ENCODE measurements at places on chromosomes 11 and 22.

DNA sequence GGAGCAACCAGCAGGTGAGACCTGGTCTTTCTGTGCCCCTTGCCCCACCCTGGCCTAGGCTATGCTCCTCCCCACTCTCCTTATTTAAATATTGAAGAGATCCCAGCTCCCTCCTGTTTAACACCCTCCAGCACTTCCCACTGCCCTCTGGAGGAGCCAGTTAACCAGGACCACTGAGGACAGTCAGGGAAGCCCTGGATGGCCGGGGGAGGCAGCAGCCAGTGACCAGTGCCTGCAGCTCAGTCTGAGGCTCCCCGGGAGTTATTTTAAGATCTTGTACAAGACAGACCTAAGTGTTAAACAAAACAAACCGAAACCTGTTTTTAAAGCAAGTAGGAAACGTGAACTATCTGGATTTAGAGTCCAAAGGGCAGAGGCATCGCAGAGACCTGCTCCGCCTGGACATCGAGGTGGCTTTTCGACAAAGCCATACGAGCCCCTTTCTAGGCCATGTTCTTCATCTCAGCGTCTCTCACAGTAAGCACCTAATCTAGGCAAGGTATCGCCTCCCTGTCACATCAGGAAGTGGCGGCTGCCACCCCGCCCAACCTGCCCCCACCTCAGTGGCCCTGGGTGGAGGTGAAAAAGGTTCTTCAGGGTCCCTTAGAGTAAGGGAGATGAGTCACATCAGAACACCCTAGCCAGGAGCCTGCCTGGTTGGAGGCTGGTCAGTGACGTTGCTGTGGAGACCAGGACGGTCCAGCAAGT is 35.2 kb downstream of the TRMU start:
- no peak for DNase-seq

DNA sequence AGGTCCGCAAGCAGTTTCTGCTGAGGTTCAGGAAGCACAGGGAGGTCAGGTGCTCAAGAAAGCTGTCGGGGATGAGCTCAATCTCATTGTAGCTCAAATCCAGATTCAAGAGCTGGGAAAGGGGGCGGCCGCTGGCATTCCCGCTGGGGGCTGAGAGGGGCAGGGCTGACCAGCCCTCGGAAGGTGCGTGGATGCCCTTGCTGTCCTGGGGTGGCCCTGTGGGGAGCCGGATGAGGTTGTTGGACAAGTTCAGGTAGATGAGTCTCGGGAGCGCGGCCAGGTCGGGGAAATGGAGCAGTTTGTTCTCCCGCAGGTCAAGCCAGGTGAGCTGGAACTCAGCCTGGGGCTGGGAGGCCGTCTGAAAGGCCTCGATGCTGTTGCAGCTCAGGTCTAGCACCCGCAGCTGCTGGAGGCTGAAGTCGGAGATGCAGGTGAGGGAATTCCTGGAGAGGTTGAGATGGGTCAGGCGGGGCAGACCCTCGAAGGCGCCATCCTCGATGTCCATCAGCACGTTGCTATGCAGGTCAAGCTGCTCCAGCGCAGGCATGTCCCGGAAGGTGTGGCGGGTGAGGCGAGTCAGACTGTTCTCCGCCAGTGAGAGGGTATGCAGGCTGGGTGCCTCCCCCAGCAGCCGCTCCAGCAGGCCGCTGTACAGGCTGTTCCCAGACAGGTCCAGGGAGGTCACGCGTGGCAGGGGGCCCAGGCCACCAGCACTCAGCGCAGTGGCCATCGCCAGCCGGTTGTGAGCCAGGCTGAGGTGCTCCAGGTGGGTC is 9.8 kb downstream of the LRRC32 start:
- DNase-seq: no peak

GRCh38 chr11:12249590-12250260 is 127.6 kb upstream of the PARVA start:
- no peak for DNase-seq

DNA sequence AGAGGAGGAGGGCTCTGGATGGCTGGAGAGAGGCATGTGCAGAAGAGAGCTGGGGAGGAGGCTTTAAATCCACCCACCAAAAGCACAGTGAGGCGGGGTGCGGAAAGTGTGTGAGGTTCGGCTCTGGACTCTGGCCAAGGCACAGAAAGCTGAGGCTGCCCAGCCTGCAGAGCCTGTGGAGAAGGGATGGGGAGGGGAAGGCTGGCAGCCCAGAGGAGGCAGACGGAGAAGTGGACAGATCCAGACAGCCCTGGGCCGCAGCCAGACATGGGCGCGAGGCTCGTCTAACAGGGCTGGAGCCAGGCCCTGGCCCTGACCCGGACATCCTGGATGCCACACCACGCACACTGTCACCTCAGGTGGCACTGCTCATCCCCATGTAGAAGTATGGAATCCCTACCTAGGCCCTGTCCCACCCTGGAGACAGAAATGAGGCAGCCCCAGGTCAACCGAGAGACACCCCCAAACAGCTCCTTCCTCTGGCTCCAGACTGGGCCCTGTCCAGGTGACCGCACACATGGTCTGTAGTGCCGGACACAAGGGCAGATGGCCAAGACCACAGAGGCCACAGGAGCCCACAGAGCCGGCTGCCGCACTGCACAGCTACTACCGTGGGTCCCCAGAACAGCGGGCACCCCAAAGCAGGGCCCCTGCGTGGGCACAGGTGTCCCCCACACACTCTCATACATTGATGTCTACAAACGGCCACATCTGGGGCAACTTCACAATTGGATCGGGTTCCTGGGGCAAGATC is 16.6 kb upstream of the MOB2 start:
- DNase-seq: no peak

DNA sequence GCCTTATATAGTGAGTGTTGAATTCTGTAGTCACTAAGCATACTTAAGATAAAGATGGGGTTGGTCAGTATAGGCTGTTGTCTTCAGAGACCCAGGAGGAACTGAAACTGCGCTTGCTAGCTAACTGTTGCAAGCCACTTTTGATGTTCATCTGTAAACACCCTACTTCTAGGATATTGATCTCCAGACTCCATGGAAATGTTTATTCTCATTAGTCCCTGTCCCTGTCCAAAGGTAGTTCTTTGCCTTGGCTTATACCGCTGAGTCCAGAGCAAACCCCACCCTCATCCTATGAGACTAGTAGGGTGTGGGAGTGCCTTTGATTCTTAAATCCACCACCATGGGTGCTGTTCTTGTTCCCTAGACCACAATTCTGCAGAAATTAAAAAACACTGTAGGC is 36.4 kb downstream of the DEPDC5 start:
- peak; percentile 9 for DNase-seq

DNA sequence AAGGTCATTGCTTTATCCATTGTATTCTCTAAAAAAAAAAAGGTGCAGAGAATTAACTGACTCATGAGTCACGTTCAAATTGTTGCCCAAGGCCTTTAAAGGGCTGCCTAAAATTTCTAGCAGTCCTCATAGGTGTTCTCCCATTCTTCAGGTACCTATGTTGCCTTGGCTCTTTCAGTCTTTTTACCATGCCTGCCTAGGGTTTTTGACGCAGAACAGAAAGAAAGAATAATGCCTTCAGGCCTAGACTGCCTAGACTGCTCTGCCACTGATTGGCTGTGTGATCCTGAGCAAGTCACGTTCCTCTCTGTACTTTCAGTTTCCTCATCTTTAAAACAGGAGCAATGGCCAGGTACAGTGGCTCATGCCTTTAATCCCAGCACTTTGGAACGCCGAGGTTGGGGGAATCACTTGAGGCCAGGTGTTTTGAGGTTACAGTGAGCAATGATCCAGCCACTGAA is 21.5 kb downstream of the CTSC start:
- no peak for DNase-seq

- peak; percentile 93 for DNase-seq
These were observed 53.1 kb upstream of the CEP295 start for GRCh38 chr11:93608364-93608763.

DNA sequence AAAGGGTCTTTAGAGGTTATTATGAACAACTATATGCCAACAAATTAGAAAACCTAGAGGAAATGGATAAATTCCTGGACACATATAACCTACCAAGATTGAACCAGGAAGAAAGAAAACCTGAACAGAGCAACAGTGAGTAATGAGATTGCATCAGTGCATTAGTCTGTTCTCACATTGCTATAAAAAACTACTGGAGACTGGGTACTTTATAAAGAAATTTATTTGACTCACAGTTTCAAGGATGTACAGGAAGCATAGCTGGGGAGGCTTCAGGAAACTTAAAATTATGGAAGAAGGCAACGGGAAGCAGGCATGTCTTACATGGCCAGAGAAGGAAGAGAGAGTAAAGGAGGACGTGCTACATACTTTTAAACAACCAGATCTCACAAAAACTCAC is 70.8 kb upstream of the GNAZ start:
- no peak for DNase-seq

DNA sequence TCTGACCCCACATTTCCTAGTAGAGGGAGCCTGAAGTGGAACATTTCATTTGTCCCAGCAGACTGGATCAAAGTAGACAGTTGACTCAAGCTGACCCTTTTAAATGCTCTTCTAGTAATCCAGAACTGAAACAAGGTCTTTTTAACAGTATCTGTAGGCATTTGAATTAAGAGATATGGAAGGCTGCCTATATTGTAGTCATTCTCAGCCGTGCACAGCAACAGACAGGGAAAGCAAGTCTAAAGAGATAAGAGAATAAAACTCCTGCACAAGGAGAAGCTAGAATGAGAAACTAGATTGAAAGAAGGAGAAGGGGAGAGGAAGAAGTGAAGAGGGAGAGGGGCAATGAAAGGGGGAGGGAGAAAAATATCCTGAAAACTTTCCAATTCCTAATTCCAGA is 180.6 kb upstream of the MTMR2 start:
- DNase-seq: no peak

- DNase-seq: no peak
These were observed 25.0 kb downstream of the P2RY2 start for GRCh38 chr11:73243093-73243485.

GRCh38 chr22:38567531-38568285 is 2.3 kb downstream of the DMC1 start:
- peak; percentile 29 for DNase-seq

GRCh38 chr22:25710501-25710900 is 31.5 kb upstream of the MYO18B start:
- DNase-seq: no peak

- no peak for DNase-seq
These were observed 49.8 kb upstream of the BMAL1 start for GRCh38 chr11:13227676-13228255.

GRCh38 chr11:86205421-86206336 is 38.9 kb upstream of the EED start:
- peak; percentile 68 for DNase-seq

DNA sequence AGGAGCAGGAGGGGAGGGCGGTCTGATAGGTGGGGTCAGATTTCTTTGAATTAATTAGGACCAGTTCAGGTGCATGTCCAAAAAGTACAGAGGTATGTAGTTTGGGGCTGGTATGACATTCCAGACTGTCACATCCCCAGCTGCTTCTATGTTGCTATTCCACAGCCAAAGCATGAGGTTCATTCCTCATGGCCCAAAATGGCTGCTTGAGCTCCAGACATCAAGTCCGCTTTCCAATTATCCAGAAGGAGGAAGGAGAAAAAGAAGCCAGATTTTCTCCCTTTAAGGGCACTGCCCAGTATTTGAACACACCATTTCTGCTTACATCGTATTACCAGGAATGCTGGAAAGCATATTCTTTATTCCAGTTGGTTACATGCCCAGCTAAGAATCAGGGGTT is 58.0 kb upstream of the CD82 start:
- no peak for DNase-seq

DNA sequence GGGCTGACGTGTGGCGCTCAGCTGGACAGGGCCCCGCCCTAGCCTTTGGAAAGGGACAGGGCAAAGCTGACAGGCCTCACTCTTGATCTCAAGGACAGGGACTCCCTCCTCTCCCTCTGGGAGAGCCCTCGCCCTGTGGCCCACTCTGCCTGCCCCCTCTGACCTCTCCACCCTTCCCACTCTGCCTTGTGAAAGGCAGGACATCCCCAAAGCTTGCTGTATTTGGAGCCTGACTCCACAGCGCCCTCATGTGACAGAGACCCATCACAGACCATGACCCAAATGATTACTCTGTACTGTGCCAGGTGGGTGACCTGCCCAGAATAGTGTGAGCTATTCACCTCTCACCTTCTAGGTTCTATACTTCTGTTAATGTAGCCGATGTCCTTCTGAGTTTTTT is 18.8 kb downstream of the P2RY2 start:
- peak; percentile 88 for DNase-seq

DNA sequence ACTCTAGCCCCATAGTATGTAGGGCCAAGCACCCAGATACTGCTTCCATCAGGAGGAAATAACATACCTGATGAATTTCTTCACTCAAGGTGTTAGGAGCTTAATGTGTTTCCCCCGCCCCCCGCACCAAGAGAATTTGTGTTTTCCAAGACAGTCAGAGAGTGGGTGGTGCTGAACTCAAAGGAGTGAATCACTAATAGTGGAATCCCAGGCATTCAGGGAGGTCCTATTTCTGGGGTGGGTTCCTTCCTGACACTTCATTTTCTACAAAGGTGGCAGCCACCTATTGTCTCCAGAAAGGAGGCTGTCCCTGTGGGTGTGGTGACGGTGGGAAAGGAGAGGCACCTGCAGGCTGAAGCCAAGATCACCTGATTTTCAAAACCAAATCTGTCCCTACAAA is 50.8 kb upstream of the ELF5 start:
- DNase-seq: no peak

DNA sequence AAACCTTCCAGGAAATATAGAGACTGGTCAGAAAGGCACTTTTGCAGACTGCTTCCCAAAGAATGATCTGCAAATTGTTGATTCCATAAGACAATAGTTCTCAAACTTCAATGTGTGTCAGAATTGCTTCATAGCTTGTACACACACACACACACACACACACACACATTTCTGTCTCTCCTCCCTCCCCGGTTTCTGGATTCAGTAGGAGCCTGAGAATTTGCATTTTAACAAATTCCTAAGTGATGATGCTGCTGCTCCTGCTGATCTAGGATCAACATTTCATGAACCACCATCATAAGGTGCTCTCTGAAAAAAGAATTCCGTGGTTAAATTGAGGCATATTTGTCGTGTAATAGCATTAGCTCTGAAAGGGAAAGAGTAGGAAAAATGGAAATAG is 35.3 kb upstream of the FZD4 start:
- no peak for DNase-seq

- no peak for DNase-seq
These were observed 45.5 kb downstream of the GAS2 start for GRCh38 chr11:22711880-22712279.

- DNase-seq: peak; percentile 91
These were observed 17.5 kb downstream of the KCNJ5 start for GRCh38 chr11:128908391-128909246.

DNA sequence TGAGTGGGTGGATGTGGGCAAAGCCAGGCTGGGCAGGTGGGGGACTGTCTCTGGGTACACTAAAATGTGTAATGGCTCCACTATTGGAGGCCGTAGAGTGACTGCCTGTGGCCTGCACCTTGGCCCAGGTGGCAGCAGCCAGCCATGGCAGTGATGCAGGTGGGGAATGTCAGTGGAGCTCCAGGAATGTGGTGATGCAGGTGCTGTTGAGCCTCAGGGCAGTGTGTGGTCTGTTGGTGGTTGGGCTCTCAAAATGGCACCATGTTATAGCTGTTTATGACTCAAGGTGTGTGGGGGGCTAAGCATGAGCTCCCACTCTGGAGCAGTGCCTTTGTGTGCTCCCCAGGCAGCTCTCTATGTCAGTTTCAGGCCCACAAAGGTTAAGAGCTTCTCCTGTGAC is 40.2 kb upstream of the CCDC90B start:
- no peak for DNase-seq

- peak; percentile 96 for DNase-seq
These were observed 9.7 kb upstream of the AHNAK start for GRCh38 chr11:62556108-62556874.

GRCh38 chr11:79485694-79486093 is 44.9 kb upstream of the TENM4 start:
- DNase-seq: no peak
